ENCODE measurements at places on chromosomes 6 and 20. TPM values are rescaled to one million over a fixed set of nuclear protein-coding genes. Genes with fewer than 3 reads are reported as not detected.

Gene PTK6
- polyA plus RNA-seq: 3.4 TPM

Gene CLIC5
- polyA plus RNA-seq: 2.4 TPM

Gene MATN4
- 0.58 TPM for polyA plus RNA-seq

Gene HEY2
- polyA plus RNA-seq: 3.0 TPM

Gene TREML2
- 0.10 TPM for polyA plus RNA-seq

Gene FGD2
- 10.5 TPM for polyA plus RNA-seq

Gene PSMB9
- polyA plus RNA-seq: 53.0 TPM

Gene MED20
- polyA plus RNA-seq: 15.6 TPM

Gene METTL24
- 4.3 TPM for polyA plus RNA-seq

Gene HLA-E
- polyA plus RNA-seq: 564 TPM

Gene VEGFA
- polyA plus RNA-seq: 63.8 TPM

Gene FAM184A
- polyA plus RNA-seq: 2.3 TPM

Gene CLPSL1
- not detected for polyA plus RNA-seq

Gene APOM
- polyA plus RNA-seq: 3.6 TPM

Gene HLA-DQA2
- polyA plus RNA-seq: not detected

Gene VARS1
- polyA plus RNA-seq: 34.4 TPM

Gene HAO1
- polyA plus RNA-seq: 0.10 TPM

Gene MEP1A
- polyA plus RNA-seq: not detected

Gene SPEF1
- 0.16 TPM for polyA plus RNA-seq

Gene YWHAB
- polyA plus RNA-seq: 129 TPM

Gene SIRPG
- polyA plus RNA-seq: 0.49 TPM
